ENCODE measurements at places on chromosomes 6 and 20.
A peak's percentile ranks its signal among the peaks of the same experiment; 100 is the strongest.

GRCh38 chr6:4778086-4778485 lies 1.9 kb downstream of the CDYL start:
- no peak for DNase-seq

- DNase-seq: no peak
These were observed 159.8 kb upstream of the CDH4 start for GRCh38 chr20:61092251-61092650.

DNA sequence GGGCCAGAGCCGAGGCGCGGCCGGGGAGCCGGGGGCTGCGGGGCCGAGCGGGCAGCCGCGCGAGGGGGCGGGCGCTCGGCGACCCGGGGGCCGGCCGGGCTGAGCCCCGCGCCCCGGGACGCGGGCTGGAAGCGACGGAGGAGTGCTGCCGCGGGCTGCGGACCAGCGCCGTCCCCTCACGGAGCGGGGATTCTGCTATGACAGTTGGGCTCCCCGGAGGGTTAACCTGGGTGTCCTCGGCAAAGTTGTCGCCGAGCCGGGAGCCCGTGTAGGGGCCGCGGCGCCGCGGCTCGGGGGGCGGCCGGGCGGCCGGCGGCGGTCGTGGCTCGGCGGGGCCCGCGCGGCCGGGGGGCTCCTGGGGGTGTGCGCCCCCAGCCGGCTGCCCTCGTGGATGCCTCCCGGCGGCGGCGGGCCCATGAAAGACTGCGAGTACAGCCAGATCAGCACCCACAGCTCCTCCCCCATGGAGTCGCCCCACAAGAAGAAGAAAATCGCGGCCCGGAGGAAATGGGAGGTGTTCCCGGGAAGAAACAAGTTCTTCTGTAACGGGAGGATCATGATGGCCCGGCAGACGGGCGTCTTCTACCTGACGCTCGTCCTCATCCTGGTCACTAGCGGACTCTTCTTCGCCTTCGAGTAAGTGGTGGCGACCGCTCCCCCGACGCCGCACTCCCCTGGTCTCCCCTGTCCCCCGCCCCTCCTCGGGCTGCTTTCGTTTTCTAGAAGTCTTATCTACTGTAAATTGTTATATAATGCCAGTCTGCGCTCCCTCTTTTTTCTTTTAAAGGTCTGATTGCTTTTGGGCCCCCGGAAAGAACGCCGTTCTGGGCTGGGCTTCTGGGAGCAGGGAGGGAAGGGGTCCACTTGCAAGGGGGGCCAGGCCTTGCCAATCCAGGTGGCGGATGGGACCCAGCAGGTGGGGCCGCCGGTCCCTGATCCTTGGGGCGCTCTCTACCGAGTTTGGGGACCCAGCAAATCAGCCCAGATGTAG lies 936 bp downstream of the ZDHHC14 start:
- DNase-seq: peak; percentile 75

DNA sequence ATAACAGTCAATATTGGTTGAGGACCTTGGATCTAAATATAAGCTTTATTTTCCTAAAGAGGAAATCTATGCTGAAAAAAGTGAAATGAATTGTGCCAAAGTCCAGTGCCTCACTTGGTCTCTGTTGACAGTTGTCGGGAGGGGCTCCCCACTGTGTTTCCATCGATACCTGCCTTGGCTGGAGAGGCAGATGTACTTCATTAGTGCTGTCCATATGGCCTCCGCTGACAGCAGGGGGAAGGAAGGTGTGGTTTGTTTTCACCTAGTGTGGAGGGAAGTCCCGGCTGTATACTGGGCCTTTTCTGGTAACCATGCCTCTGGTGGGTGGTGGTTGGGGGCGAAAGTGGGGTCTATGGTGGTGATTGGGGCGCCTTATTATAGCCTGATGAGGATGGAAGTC lies 42.7 kb downstream of the CD2AP start:
- peak; percentile 77 for DNase-seq

DNA sequence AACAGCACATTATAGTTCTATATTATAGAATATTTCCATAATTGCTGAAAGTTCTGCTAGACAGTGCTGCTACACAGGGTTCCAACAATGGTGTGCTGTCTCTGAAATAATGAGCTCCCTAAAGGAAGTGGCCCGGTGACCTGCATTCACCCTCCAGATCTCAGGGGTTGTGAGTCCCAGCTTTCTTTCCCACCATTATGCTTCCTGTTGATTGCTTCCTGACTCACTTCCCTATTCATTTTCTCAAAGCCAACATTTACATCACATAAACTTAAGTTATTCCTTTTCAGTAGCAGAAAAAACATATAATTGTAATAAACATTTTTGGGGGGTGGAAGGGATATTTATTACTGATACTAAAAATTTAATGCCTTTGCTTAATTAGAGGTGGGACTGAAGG lies 12.9 kb upstream of the CCN6 start:
- no peak for DNase-seq

DNA sequence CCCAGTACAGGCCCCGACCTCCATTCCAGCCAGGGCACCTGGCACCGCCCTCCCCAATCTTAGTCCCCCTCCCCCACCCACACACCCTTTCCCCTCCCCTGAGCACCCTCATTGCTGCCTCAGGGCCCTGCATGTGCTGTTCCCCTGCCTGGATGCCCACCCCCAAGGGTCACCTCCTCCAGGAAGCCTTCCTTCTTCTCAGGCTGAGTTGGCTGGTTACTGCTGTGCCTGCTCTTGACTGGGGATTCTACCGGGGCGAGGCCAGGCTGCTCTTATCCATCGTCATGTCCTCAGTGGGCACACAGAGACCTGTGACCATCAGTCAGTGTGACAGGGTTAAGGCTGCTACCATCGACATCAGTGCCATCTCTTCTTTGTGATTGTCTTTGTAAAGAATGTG lies 23.6 kb downstream of the BHLHE23 start:
- DNase-seq: no peak

- no peak for DNase-seq
These were observed 57.8 kb upstream of the ZFAND3 start for GRCh38 chr6:37761554-37762271.

DNA sequence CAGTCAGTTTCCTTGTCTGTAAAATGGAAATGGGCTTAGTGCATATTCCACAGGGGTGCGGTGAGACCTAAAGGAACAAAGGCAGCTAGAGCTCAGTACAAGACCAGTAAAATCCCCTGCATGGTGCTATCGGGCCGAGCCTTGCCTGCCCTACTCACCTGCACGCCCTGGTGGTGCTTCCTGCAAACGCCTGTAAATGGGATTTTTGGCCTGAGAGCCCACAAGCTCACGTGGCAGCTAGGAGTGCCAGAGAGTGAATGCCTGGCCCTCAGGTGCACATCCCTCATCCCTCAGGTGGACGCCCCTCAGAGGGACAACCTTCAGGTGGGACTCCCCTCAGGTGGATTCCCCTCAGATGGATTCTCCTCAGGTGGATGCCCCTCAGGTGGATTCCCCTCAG lies 48.0 kb upstream of the VSX1 start:
- no peak for DNase-seq

DNA sequence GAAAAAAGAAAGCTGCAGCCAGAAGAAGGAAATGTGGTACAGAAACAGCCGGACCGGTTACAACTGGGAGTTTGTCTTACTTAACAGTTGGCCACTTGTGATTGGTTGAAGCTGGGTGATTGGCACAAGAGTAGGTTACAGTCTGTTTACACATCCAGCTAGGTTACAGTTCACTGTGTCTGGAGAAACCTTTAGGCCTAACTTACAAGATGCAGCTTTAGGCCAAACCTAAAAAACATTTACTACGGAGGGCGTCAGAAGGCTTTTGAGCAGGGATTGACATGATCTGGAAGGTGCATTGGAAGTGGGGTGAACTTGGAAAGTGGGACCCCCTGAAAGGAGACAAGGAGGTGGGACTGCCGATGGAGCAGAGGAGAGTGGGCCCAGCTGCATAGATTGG lies 122.3 kb downstream of the BANF2 start:
- no peak for DNase-seq

- no peak for DNase-seq
These were observed 21.7 kb downstream of the TBC1D20 start for GRCh38 chr20:440636-441035.

GRCh38 chr20:62359491-62360121 lies 7.5 kb downstream of the LAMA5 start:
- peak; percentile 57 for DNase-seq

GRCh38 chr6:135072753-135073152 lies 18.1 kb upstream of the HBS1L start:
- DNase-seq: no peak

- DNase-seq: no peak
These were observed 11.9 kb upstream of the STK38 start for GRCh38 chr6:36559011-36559793.

DNA sequence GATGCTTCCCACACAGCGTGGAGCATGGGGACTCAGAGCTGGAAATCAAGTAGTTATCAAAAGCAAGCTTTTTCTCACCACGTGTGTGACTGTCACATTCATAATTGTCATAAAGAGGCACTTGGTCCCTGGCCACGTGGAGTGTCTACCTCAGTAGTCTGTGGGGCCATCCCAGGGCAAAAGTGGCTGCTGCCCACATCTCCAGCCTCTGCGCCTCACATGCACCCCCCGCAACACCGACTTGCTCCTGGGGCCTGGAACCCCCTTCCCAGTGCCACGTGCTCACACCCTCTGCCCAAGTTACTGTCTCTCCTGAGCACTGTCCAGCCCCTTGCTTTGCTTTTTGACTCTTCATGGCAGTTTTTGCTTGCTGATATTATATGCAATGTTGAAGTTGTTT lies 133.2 kb upstream of the SNX9 start:
- no peak for DNase-seq

DNA sequence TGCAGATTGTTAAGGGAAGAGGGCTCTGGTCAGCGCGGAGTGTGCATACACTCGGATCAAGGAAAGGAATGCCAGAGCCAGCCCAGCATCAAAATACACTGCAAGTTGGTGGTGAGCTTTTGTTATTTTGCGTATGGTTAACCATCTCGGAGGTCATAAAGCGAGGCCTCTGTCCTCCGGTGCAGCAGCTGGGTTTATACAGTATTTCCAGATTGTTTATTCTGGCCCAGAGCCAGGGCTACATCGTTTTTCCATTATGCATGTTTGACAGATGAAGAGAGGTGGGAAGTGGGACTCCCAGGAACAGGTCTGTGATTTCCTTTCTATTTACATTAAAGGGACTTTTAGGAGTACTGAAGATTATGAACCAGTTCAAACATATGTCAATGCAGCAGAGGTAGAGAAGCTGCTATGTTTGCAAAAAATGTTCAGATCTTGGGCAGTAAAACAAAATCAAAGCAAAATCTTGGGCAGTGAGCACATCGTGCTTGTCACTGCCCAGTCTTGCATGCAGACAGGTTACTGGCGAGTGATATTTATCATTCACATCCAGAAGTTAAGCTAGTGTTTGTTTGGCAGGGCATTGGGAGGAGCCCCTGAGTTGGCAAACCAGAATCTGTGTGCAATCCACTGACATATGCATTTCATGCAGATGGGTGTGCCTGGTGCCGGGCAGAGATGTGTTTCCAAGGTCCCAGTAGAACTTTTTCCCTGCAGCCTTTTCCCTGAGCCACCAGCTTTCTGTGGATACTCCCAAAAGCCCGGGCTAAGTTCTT lies 256.3 kb upstream of the TAB2 start:
- no peak for DNase-seq

DNA sequence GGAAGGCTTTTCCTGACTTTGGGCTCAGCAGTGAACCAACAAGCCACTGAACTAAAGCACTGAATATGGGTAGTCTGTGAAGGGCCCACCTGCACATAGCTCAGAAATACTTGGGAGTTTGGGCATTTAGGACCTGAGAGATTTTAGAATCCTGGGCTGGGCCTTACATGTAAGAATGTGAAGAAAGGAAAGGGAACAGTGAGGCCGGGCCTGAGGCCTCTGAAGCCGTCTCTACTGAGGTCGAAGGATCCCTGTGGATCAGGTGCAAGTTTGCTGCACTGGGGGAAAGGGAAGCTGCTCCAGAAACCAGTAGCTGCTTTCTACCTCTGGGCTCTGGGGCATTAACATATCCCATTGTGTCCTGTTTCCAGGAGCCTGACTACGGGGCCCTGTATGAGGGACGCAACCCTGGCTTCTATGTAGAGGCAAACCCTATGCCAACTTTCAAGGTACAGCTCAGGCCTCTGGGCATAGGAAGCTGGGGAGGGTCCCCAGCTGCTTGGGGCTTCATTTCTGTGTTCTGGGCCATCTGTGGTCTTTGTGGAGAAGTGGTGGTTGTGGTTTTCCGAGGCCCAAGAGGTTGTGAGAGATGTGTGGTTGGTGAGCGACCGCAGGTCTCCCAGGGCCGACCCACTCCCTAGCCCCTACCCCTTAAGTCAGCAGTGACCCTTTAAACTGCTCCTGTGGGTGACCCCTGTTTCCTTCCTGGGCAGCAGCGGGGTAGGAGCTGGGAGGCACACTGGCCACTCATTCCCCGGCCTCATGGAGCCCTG lies 30.3 kb downstream of the PLCG1 start:
- DNase-seq: no peak
